ENCODE measurements at places on chromosomes 3 and 15.
A peak's percentile ranks its signal among the peaks of the same experiment; 100 is the strongest.

- peak; percentile 70 for DNase-seq
Observed at GRCh38 chr15:50134524-50135024, 15.5 kb upstream of the ATP8B4 start.

DNA sequence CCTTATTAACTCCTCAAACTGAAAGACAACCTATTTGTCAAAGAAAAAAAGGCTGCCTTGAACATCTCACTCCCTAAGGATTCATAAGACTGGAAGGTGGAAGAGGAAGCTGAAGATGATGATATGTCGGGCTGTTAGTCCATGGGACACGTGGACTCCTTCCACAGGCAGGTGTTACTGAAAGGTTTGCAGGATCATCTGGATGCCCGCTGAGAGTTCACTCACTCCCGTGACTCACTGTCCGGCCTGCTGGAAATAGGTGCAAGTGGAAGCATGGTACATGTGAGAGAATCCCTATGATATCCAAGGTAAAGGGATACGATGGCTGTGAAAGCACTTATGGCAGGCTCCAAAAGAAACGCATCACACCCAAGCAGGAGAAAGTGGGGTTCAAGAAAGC lies 33.3 kb upstream of the FBN1 start:
- DNase-seq, result no peak

GRCh38 chr15:39413558-39413957 lies 167.3 kb upstream of the THBS1 start:
- DNase-seq, result peak; percentile 22

GRCh38 chr3:184780981-184781515 lies 30.9 kb upstream of the VPS8 start:
- no peak for DNase-seq

DNA sequence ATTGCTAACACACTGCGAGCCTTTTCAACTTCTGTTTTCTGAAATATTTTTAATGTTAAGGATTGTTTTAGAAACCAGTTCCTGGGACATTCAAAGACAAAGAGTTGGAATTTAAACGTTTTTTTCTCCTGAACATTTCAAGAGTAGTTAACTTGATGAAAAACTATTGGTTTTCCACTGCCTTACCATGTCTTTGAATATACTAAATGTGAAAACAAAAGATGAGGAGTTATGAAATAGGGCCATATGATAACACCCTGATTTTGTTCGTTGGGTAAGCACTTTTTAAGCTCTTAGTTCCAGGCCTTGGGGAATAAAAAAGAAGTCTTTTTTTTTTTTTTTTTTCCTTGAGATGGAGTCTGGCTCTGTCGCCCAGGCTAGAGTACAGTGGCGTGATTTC lies 2.8 kb downstream of the DIS3L start:
- DNase-seq, result no peak

DNA sequence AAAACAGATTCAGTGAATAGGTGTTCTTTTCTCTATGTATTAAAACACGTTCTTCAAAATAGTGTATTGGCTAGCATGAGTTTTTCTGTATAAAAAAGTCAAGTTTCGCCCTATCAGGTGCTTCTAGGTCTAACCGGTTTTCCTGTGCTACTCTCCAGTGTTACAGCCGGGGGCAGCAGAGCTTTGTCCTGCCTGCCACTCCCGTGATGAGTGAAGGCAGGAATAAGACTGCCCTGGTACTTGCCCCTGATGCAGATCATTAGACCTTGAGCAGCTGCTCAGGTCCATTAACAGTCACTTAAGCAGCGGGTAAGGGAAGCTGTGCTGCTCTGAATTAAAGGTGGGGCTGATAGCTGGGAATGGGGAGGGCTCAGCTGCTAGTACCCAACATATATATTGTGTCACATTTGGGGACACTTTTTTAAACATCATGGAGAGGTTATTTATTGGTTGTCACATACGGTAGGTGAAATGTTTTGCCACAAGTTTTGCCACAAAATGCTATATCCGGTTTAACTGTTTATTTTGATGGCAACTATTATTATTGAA lies 1.3 kb upstream of the UNC13C start:
- DNase-seq, result no peak

DNA sequence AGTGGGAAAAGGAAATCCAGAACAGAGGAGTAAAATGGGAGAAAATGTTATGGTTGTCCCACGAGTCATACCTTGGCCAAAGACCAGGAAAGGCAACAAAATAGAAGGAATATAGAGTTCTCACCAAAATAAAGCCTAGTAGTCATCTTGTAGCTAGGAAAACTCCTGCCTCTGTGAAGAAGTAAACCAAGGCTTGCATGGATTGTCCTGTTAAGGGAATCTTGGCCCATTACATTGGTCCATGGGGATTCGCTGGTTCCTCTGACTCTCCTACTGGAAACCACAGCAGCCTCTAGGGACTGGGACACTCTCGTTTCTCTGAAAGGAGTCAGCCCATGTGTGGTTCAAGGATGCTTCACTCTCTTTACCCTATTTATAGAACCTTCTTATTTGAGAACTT lies 62.9 kb upstream of the FNDC3B start:
- peak; percentile 42 for DNase-seq

DNA sequence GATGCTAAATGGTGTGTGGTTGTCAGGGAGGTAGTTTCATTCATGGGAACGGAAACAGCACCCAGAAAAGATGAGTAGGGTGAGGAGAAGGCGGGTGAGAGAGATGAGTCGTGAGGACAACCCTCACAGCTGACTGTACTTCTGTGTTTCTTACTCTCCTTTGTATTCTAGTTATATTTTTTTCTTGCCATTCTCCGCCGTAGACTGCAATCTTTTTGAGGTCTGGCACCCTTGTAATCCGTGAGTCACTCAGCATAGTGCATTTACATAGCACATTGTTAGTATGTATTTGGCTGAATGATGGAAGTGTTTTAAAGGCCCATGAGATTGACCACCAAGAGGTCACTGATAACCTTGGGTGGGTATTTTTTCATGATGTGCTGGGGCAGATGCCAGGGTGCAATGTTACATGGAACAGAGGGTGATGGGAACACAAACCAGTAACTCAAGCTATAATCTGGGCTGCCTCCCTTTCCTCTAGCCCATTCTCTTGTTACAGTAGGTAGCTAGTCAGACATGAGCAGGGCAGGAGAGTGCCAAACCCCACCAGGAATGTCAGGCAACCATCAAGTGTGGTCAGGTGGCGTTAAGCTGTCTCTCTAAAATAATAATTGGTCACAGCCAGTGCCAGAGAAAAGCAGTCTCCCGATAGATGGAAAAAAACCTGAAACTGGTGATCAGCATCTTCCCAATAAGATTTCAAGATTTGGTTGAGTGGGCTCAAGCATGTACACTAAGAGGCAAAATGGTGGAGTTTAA lies 18.8 kb upstream of the DGKG start:
- DNase-seq, result peak; percentile 7

Data from fibroblast of pulmonary artery (primary cell).